Fibroblast of mammary gland (primary cell): ENCODE measurements at places on chromosomes 11 and 22.

DNA sequence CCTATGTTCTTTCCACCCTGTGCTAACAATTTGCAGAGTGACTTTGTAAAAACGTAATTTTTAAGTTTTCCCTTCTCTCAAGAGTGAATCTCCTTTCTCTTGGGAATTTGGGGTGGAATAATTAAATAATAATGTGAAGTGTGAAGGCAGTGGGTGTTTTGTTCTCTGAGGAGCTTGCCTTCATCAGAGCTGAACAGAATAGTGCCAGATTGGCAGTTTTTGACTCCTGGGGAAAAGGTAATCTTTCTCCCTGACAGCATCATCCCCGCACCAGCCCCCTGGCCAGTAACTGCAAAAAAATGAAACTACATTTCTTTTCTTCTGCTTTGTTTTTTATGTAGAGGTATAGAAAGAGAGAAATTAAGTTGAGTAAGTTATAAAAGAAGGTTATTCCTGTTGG is 59.9 kb downstream of the MUC15 start:
- no peak for DNase-seq

GRCh38 chr22:45490836-45491235 is 11.8 kb upstream of the FBLN1 start:
- no peak for DNase-seq

GRCh38 chr11:81005595-81005994 is 1564.8 kb upstream of the TENM4 start:
- peak; percentile 92 for DNase-seq

DNA sequence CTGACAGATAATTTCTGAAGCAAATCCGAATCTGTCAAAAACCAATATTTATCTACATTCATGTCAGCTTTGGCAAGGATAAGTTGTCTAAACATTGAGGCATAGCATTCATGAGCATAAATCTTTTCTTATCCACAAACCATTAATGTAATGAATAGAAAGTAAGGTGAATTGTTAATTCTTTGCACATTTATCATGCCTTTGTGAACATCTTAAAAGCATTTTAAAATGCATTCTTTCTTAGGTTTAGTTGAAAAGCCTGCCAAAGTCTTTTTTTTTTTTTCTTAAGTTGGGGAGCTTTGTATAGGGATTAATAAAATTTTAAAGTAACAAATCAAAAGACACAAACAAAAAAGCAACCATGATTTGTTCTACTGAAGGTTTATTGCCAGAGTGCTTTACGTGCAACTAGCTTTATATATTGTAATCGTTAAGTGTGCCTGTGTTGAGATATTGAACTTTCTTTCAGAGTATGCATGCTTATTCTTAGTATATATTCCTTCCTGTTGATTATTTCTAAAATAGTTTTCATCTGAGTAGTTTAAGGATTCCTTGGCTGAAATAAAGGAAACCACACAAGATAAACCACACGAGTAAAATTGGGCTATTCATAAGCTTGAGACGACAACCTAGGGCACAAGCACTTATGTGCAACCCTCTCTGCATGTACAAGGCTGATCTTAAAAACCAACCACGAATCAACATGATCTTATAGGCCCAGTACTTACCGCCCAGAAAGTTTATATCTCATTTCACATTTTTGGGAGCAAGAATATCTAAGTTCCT is 1110.9 kb upstream of the CNTN5 start:
- DNase-seq = no peak

DNA sequence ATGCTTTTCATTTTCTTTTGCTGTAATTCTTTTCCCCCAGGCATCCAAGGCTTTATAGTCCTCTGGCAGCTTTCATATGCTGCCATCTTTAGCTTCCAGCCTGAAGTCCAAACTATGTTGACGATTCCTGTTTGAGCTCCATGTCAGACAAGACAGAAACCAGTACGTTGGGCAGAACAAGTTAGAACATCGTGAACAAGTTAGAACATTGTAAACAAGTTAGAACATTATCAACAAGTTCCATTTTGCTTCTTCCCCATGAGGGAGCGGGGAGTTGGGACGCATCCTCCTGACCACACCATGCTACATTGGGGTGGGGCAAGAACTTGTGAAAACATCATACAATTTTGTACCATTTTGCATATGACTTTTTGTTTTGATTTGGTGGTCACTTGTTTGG is 23.9 kb downstream of the GLB1L2 start:
- DNase-seq = no peak

DNA sequence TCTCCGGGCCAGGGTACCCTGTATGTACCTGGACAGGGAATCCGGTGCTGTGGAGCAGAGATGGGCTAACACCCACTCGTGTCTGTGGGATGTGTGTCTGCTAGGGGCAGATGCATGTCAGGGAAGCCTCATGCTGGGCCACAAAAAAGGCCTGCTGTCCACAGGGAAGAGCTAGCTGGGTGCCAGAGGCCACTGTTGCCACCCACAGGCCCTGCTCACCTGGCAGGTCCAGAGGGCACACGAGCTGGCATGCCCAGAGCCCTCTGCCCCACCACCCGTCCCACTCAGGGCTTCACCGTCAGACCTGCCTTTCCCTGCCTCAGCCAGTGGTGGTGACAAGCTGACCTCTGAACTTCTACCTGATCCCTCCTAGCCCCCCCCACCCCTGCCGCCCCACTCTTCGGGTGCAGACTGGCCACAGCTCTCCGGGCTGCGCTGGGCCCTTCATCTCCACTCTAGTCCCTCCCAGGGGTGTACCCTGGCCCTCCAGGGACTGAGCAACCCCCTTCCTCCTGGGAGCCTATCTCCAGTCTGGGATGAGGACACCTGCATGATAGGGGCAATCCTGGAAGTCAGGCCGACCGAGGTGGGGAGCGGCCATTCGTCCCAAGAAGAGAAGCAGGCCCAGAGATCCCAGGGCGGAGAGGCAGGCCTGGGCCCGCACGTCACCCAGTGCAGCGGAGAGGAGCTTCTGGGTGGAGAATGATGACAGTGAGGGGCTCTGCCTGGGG is 1.4 kb downstream of the SLC25A22 start:
- DNase-seq = no peak

DNA sequence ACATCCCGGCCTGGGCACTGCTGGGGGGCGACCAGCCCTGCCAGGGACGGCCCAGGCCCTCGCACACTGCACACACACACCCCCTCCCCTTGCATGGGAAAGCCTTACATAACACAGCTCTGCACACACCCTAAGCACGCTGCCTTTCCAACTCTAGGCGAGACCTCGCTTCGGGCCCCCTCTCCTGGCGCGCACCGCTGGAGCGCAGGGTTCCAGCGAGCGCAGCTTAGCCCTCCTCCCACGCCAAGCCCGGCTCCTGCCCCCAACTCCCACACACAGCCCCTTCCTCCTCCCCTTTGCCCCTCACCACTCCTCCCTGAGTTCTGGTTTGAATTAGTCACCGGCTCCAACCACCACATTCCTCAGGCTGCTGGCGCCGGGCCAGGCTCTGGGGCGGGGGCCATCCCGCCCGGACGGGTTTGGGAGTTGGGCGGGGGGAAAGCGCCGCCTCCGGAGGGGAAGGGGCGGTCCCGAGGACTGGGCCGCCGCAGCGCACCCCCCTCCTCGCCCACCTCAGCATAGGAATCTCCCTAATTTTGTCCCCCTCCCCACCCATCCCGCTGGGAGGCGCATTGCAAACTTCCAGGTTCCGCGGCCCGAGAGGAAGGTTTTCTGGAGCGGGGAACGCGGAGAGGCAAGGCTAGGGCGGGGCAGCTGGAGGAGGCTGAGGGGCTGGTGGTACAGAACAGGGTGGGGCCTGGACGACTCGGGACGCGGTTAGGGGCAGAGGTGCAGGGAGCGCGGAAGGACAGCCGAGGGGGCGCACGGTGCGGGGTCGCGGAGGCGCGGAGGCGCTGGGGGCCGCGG is 966 bp downstream of the AHNAK start:
- DNase-seq = peak; percentile 93
